HFF-Myc (cell line): ENCODE measurements at places on chromosomes 6 and 20.

- DNase-seq = no peak
These were observed 245.1 kb downstream of the MYLK4 start for GRCh38 chr6:2505624-2506023.

- no peak for DNase-seq
These were observed 70.9 kb upstream of the CCDC167 start for GRCh38 chr6:37570482-37571133.

DNA sequence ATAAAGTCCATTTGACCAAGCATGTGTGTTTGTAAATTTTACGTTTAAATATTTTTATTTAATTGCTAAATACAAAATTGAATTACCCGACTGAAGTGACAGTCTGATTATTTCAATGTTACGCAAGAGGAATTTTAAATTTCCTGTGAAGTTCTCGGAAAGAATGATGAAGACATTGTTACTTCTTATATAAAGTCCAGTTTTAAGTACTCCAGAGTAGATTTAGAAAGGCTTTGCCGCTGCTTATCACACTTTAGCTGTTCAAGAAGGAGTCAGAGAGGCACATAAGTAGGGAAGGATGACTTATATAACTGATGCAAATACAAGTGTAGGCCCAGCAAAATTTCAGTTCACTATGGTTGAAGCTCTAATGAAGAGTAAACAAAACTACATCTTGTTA is 265.1 kb upstream of the CITED2 start:
- no peak for DNase-seq

DNA sequence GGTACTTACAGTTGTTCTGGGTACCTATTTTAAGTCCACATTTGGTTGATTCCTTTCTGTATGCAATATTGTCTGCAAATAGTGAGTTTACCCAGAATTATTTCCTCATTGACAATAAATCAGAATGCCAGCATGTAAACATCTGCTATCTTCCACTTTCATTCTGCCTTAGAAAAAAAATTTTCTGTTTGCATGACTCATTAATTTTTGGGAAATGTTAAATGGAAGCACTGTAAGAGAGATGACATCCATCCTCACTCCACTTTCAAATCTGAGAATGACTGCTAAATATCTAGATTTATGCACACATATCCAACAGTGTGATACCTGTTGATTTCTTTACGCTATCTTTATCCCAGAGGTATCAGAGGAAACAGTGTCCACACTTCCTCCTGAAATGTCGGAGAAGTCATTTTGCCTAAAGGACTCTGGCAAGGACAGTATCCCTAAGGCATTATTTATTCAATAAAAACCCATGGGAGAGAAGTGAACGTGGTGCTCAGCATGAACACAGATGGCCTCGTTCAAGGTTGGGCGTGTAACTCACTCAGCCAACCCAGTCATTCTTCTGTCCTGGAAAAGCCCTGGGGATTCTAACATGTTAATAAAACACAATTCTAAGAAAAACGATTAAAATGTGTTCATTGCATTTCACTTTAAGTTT is 780.9 kb downstream of the QKI start:
- DNase-seq = no peak

DNA sequence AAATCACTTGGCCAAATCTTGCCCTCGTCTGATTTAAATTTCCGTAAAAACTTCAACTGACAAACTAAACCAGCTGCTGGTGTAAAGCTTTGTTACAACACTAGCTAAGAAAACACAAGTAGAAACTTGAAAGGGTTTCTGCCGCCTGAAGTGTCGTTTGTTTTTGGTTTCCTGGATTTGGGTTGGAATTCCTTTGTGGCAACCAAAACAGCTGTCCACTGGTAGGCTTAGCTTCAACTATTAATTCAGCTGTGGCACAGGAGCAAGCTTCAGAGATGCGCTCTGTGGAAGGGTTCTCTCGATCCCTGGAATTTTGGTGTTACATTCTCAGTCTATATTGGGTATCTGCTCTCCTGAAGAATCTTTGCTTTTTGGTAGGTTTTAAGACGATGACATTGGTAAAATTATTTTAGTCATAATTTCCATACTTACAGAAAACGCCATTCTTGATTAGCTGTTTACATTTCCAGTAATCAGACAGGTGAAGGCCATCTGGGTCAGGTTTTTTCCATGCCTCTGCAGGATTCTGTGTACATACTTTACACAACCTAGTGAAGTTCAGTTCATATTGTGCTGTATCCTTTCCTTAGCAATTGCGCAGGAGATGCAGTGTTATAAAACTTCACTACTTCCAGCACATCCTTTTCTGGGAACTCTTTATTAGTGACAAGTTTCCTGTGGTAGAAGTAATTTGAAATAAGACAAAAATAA is 29.9 kb upstream of the SAMD3 start:
- no peak for DNase-seq

DNA sequence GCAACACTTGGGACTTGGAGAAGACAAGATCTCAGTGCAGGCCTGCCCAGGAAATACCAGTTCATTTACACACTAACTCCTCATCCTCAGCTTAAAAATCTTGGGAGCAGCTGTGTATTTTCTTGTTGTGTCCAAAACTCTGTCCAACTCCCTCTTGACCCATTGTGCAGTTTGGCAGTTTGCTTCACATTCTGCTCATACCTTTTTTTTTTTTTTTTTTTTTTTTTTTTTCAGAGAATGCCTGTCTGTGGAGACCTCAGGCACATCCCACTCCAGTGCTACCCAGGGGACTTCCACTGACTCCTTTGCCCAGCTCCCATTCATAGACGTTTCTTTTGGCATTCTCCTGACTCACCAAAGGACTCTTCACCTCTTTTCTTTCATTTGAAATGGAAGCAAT is 265.8 kb upstream of the TCF21 start:
- no peak for DNase-seq

DNA sequence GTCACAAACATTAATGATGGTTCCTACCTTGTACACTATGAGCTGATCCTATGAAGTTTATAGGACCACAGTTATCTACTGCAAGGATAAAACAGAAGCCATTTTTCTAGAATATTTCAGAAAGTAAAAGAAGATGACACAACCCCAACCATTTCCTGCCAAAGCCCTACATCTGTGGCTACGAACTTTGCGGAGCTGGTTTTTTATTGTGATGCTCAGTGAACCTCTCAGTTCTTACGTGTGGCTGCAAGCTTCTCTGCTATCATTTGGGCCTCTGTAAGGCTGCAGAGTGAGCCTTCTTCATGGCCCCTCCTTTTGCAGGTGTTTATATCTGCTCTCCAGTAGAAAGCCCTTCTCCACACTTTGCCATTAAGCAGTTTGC is 17.8 kb upstream of the TAGAP start:
- DNase-seq = no peak

- DNase-seq = no peak
These were observed 21.1 kb downstream of the LAMP5 start for GRCh38 chr20:9535449-9535848.

DNA sequence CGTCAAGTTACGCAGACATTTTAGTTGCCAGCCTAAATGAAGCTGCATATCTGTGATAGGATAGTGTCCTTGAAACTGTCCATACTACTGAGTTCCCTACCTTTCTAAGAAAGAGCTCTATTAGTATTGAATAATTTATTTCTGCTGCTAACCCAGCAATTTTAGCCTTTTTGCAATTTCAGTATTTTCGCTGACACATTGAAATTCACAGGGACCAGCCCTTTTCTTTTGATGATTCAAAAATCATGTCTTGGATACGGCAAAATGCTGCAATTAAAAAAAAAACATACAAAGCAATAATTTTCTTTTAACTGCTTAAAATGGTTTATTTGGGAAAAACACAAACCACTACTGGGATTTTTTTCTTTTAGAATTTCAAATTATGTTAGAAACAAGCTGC is 563.3 kb downstream of the TBC1D32 start:
- no peak for DNase-seq

- DNase-seq = no peak
These were observed 33.3 kb downstream of the CPNE5 start for GRCh38 chr6:36805917-36806316.

- no peak for DNase-seq
These were observed 33.0 kb downstream of the NUP153 start for GRCh38 chr6:17673543-17674254.

- DNase-seq = no peak
These were observed 5.1 kb upstream of the C20orf141 start for GRCh38 chr20:2809690-2810089.

DNA sequence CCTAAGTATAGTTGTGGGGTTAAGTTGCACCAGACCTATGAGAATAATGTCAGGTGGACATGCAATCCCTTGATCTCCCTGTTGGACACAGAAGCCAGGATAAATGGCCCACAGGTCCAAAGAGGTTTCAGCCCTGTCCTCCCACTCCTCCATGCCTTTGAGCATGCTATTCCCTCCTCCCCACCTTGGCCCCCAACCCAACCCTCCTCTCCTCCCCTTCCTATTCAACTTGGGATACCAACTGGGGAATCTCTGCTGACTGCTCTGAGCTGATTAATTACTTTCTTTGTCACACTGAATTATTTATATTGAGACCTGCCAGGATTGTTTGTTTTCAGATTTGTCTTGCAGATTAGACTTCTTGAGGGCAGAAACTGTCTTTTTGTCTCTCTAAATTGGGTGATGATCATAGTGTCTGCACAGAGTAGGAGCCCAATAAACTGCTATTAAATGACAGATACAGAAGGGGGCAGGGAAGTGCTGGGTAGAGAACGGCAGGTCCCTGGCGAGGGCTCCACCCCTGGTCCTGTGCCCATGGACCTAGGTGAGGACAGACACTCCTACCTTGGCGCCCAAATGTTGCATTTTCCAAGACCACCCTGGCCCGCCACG is 120.9 kb downstream of the UNC5CL start:
- DNase-seq = no peak

DNA sequence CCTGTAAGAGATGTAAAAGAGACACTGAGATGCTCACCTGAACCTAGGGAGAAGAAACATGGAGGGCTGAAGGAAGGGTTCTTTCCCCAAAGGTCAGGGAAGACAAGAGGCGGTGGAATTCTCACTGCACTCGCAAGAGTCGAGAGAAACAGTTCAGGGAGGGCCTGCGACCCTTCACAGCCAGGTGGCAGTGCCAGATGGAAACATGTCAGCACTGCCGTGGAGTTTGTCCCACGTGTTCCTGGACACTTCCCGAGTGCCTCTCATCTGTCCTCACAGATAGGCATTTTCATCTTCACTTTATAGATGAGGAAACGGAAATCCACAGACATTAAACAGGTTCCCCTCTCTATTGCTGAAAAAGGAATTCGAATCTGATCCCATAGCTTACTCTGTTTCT is 70.4 kb upstream of the SYNJ2 start:
- no peak for DNase-seq

DNA sequence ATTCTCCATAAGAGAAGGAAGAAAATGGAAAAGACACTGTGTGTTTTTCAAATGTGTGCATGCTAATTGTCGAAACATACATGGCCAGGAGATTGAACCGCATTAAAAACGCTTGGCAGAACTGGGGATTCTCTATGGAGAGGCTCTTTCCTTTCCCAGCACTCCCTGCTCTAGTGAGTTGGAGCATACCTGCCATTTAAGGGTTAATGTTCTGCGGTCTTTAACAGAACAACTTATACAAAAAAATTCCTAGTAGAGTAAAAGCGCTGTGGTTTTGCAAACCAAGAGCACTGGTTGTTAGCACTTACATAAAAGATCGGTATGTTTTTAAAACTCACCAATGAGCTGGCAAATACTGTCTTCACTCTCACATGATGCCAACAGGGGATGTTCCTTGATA is 1.5 kb downstream of the TAGAP start:
- DNase-seq = no peak

- DNase-seq = no peak
These were observed 5.0 kb upstream of the KCNK16 start for GRCh38 chr6:39327507-39327906.

DNA sequence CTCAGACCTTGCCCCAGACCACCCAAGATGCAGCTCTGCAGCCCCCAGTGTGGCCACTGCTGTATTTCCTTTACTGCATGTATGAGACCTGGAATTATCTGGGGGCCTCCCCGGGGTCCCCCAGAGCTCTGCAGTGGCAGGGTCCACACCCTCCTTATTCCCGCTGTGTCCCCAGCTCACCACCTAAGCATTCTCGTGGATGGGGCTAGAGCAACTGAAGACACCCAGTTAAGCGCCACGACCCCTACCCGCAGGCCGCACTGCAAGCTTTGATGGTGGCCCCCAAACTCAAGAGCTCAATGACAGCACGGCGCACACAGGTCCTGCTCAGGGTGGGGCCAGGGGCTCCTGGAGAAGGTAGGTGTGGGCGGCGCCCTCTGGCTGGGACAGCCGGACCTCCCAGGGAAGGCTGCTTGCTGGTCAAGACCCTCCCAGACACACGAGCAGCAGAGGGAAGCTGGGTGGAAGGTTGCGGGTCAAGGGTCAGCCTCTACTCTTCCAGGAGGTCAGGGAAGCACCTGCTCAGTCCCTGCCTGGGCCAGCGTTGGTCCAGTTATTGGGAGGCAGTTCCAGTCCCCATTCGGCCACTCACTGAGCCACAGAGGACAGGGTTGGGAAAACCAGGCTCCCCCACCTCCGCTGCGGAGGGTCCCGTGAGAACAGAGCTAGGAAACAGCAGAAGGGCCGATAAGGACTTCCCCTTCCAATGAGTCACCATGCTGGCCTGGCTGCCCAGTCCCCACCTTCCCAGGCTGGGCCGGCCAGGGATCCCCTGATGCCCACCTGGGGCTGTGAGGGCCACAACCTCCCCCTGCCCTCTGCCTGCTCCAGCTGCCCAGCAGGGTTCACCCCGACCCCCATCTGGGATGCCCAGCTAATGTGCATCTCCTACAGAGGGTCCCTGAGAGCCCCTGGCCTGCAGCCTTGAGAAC is 2.9 kb downstream of the LAMA5 start:
- DNase-seq = no peak

DNA sequence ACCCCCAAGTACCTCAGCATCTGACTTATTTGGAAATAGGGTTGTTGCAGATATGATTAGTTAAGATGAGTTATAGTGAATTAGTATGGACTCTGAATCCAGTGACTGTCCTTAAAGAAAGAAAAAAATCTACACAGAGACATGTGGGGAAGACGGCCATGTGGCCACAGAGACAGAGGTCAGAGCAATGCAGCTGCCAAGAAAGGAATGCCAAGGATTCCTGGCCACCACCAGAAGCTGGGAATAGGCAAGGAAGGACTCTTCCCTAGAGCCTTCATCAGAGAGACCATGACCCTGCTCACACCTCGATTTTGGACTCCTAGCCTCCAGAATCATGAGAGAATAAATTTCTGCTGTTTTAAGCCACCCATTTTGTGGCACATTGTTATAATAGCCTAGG is 81.8 kb downstream of the FYN start:
- DNase-seq = no peak

DNA sequence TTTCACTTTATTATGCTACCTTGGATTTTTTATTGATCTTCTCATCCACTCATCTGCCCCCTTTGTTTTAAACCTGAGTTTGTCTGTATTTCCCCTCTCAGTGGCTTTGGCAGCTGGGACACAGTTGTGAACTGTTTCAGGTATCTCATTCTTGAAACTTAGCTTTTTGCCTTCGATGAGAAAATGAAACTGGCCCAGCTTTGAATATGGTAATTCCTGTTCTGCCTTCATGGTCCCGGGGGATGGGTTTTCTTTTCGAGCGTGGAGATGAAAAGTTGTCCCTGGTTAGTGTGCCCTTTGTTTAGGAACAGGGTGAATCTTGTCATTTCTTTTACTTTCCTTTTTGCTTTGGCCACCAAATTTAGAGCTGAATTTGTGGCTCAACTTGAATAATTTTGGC is 25.6 kb downstream of the DHX35 start:
- no peak for DNase-seq
